SK-N-SH treated with all-trans-retinoic acid at 6 μM for 48 hours (cell line): ENCODE measurements at places on chromosomes 4 and X.
A peak's percentile ranks its signal among the peaks of the same experiment; 100 is the strongest.

GRCh38 chr4:48490012-48490679 is at the start of gene ZAR1:
Gene ZAR1, plus strand, starts transcription at chr4:48490252. Its CDS starts 40 bp downstream, at chr4:48490292.
- ATAC-seq, result no peak

DNA sequence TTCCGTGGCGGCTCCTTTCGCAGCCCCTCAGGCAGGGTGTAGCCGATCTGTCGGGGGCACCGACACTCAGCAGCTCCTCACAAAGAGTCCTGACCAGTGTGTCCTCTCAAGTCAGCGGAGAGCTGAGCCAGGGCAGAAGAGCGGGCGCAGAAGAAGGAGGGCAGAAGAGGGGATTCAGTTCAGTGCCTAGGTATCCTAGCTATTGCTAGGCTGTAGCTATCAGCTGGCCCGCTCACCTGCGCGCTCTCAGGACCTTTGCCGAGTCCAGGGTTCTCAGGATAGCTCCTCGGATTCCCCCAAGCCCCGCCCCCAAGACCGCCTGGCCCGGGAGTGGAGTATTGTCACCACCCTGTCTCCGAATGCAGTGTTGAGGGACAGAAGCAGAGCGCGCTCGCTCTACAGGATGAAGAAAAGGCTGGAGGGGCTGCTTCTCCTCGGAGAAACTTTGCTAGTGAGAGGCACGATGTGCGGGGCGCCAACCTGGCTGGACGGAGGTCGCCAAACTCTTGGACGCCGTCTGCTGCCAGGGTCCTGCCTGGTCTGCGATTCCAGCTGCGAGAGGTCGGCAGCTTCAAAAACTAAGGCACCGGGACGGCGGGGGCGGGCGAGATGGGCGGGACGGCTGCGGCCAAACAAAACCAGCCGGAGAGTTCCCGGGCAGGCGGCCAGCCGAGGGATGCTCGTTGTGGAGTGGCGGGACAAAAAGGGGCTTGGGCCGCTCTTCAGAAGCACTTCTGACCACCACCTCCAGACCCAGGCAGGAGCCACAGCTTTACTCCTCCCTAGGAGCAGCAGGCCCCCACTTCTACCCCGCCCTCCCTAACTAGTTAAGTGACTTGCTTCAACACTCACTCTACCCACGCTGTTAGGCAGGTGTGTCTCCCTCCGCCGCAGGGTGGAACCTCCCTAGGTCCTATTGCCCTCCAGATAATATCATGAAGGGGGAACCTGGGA is at the start of gene XKRX:
Gene XKRX, minus strand, starts transcription at position 258 of the 954 bp plus-strand sequence. CDS start 613 bp downstream, outside the sequence.
- peak; percentile 71 for ATAC-seq

DNA sequence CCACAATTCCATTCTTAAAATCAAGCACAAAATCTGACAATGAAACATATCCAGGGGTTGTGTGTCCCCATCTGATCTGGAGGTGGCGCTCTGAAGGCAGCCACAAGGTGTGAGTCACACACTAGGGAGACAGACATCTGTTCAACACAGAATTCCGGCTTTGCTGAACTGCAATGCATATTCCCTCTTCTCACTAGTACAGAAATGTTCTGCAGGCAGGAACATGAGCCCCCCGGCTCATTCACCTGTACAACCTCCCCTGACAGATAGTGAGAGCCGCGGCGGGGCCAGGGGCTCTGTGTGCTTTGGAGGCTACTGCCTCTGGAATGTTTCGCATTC is 41.9 kb downstream of the WDR1 start:
- ATAC-seq, result peak; percentile 79

- peak; percentile 93 for ATAC-seq
These were observed 1578.3 kb upstream of the TENM3 start for GRCh38 chr4:180664766-180665368.

- ATAC-seq, result no peak
These were observed 30.0 kb downstream of the AFAP1 start for GRCh38 chr4:7909463-7910262.

GRCh38 chr4:99402765-99403164 is 32.4 kb downstream of the ADH7 start:
- no peak for ATAC-seq

- ATAC-seq, result no peak
These were observed 52.6 kb downstream of the FNIP2 start for GRCh38 chr4:158821228-158821971.

GRCh38 chr4:46648088-46648744 is 258.3 kb upstream of the GABRA2 start:
- peak; percentile 79 for ATAC-seq

- peak; percentile 7; the same call in 2 of the 3 replicates for ATAC-seq
These were observed 24.1 kb upstream of the PBDC1 start for GRCh38 chrX:76148753-76149152.

DNA sequence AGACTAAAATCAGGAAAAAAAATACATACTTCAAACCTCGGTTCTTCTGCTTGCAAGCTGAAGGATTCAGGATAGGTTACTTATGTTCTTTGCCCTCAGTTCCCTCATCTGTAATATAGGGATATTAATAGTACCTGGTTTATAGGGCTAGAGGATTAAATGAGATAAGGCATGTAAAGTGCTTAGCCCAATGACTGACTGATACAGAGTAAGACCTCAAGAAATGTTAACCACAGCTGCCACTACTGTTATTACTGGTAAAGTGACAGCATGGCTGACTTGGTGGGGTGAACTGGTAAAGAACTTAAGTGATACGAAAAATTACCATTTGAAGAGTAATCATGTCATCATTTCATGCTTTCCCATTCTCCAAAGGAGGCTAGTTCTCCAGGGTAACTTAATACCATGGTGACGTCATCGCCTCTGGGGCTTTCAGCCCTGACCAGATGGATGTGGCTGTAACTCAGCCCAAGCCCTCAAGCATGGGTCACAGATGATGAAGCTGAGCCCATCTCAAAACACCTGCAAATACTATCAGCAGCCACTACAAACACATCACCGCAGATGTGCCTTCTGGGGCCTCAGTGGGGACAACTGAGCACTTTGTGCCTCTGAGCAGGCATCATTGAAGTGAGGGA is 44.5 kb upstream of the SCML1 start:
- ATAC-seq, result peak; percentile 58

DNA sequence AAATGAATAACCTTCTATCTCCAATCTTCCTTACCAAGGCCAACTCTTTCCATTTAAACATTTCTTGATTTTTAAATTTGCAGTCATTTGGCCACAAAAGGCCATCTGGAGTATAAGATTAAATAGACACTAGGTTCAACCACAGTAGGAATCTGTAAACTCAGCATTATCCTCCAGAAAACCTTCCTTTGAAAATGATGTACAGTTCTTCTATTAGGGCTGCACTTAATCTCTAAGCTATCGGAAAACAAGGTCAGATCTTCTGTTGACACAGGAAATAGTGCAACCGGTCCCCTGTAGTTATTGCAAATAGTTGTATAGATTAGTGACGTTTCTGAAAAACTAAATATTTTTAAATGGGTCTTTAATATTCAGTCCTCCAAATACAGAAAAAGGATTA is 359.0 kb upstream of the ATOH1 start:
- no peak for ATAC-seq

DNA sequence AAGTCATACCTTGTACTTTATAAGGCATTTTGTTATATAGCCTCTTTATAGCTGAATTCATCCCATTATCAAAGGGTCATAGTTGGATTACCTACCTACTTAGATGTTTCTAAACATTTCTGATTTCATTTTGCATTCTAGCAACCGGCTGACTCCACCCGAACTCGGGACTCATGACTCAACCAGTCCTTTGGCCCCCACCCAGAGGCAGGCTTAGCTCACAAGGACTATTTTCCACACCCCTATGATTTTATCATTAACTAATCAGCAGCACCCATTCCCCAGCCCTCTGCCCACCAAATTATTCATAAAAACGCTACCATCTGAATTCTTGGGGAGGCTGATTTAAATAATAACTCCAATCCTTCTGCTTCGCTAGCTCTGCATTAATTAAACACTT is 79.9 kb upstream of the EGFL6 start:
- no peak for ATAC-seq

- ATAC-seq, result no peak
These were observed 19.4 kb downstream of the HMGB2 start for GRCh38 chr4:173314715-173315114.

- ATAC-seq, result no peak
These were observed 48.9 kb upstream of the TMSB15B start for GRCh38 chrX:103913356-103914020.

DNA sequence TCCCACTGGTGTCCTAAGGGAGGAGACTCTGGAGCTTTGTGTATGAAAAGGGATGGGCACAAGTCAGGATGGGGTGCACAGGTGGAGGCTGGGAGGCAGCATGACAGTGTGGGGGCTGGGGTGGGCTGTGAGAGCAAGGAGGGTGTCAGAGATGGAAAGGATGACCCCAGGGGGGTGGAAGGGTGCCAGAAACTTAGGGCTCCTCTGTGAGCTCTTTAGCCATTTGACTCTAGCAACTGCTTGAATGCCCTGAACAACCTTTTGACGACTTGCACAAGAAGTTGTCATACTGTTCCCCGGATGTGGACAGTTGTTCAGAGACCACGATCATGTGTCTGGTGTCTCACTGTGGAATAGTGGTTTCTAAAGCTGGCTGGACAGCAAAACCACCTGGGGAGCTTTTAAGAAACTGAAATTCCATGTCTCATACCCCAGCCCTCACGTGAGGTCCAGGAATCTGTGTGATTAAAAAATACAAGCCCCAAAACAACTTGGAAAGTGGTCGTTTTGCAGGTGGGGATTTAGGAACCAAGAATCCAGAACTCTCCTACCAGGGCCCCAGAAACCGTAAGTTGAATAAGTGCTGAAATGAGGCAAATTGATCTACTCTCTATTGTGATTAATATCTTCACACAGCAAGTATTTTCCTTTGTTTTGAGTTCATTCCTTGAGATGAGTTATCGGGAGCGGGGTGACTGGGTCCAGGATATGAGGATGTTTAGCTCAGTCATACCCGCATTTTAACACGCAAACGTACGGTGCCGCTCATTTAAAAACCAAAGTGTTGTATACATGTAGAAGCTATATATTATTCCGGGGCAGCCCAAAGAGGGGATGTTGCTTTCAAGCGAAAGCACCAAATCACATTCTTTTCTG is 3.4 kb downstream of the RHOH start:
- no peak for ATAC-seq

DNA sequence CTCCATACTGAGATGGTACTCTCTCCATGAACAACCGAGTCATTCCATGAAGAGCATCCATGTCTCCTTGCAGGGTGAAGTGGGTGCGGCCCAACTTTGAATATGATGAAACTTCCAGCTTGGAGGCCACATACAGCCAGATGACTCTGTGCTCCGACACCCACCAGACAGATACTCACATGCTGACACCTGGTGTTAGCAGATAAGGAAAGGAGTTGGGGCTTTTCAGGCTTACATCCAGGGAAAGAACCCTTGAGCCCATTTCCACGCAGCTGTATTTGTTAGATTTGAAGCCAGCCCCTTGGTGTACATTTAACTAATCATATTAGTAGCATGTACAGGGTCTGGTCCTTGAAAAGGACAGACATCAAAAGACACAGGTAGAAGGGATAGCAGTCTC is 62.1 kb upstream of the PRRG3 start:
- ATAC-seq, result no peak

DNA sequence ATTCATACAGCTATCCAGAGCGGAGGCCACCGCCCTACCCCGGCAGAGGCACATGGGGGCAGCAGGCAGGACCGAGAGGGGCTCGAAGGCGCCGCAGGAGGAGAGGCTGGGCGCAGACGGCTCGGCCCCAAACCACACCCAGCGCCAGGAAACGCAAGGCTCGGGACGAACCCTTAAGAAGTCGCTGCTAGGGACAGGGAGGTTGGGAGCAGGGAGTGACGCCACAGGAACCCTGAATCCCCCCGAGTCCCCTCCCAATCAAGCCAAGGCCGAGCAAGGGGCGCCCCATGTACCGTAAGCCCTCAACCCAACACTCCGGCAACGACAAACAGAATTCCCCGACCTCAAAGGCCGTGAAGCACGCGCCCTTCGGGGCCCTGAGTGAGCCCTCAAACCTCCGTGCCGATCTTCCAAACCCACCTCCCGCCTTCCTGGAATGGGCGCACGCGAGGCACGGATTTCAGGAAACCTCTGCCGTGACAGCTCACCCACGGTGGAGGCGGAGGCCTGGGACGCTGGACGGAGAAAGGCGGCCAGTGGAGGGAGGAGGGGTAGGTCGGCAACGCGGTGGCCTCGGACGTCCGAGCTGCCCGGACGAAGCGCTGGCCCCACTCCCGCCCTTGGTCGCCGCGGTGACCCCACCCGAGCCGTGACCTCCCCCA is 1.8 kb downstream of the ZFYVE28 start:
- no peak for ATAC-seq

DNA sequence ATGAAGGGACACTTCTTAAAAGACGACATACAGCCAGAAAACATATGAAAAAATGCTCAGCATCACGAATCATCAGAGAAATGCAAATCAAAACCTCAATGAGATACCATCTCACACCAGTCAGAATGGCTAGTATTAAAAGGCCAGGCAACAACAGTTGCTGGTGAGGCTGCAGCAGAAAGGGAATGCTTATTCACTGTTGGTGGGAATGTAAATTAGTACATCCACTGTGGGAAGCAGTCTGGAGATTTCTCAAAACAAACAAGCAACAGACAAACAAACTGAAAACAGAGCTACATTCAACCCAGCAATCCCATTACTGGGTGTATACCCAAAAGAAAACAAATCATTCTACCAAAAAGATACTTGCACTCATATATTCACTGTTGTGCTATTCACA is 197.9 kb downstream of the EVC2 start:
- no peak for ATAC-seq

GRCh38 chrX:132631579-132632232 is 142.9 kb upstream of the MBNL3 start:
- peak; percentile 91 for ATAC-seq

GRCh38 chr4:19850909-19851308 is 400.8 kb upstream of the SLIT2 start:
- ATAC-seq, result peak; percentile 86

DNA sequence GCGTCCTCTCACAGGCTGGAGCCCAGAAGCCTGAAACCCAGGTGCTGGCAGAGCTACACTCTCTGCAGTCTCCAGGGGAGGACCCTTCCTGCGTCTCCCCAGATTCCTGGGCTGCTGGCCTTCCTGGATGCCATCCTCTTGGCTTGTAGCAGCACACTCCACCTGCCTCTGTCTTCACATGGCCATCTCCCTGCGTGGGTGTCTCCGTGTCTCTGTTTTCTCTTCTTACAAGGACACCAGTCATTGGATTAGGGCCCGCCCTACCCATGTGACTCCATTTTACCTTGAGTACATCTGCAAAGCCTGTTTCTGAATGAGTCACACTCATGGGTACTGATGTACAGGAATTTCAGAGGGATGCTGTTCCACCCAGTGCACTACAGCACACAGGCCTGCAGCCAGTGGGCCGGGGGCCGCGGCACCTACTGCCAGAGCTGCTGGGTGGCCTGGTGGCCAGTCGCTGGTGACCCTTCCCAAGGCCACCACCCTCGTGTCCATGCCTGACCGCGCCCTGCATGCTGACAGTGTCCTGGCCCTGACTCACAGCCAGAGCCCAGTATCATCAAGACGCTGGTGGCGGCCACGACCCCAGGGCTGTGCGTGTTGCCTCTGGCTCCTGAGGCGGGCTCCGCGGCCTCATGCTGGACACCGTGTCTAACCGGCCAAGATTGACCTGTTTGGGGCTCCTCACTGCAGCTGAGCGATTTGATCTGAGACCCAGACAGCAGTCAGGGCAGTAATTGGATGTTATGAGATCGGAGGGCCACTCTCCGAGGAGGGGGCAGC is 63.6 kb upstream of the NKX1-1 start:
- ATAC-seq, result no peak
